ENCODE measurements at places on chromosomes 1 and 21. TPM values are rescaled to one million over a fixed set of nuclear protein-coding genes. Genes with fewer than 3 reads are reported as not detected.

The DAB1 gene
- total RNA-seq: 6.9 TPM

The SARS1 gene
- total RNA-seq: 102 TPM

The PAPPA2 gene
- total RNA-seq: 0.60 TPM

The E2F2 gene
- 0.25 TPM for total RNA-seq

The FAF1 gene
- 46.6 TPM for total RNA-seq

The NRDC gene
- 93.0 TPM for total RNA-seq

The TMEM52 gene
- 0.60 TPM for total RNA-seq

The FLG2 gene
- total RNA-seq: not detected

The SAMD13 gene
- 3.0 TPM for total RNA-seq

The CCDC17 gene
- total RNA-seq: 1.00 TPM

The CFAP141 gene
- total RNA-seq: not detected

The TAS1R3 gene
- total RNA-seq: 0.38 TPM

The FAM110D gene
- total RNA-seq: 4.5 TPM

The GJA8 gene
- not detected for total RNA-seq

The FMN2 gene
- not detected for total RNA-seq

The XCL2 gene
- total RNA-seq: not detected

The KRTAP22-2 gene
- not detected for total RNA-seq

Measured in heart left ventricle (tissue), 16 donors.